Activated CD4-positive, alpha-beta T cell treated with anti-CD3 and anti-CD28 coated beads for 48 hours (primary cell): ENCODE measurements at places on chromosomes 5 and 9.

DNA sequence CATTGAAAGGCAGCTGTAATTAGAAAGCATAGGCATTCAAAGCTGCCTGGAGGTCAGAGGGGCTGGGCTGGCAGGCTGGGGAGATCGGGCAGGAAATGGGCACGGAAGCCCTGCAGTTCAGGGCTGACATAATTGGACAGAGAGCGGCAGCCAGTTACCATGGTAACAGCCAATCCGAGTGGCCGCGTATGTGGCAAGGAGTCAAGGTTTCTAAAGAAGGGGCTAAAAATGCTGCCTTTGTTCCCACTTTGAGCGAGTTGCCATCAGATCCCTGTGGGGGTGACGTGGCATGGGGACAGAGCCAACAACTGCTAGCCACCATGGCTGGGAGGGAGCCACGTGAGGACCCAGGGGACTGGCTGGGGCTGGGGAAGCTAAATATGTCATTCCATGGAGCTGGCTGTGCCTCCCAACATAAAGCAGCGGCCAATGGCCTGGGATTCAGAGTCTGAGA is 44.7 kb upstream of the NDFIP1 start:
- DNase-seq: peak; percentile 49

DNA sequence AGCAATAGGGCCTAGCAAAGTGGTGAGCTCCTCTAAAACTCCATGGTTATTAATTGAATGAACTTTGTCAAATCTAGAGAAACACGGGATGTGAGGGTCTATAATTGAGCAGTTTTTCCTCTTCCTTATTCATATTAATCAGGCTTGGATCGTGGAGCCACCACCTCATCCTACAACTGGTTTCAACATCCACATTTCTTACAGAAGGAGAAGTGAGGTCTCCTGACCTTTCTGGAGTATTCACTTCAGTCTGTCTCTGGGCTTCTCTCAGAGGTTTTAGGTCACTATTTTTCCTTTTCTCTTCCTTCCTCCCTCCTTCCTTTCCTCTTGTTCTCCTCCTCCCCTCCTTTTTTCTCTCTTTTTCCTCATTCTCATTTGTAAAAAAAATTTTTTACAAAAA is 177.3 kb upstream of the ACTBL2 start:
- DNase-seq: no peak

- no peak for DNase-seq
Observed at GRCh38 chr9:2936221-2936620, 92.3 kb upstream of the PUM3 start.

- no peak for DNase-seq
Observed at GRCh38 chr5:169893571-169893970, 86.7 kb downstream of the INSYN2B start.

- DNase-seq: no peak
Observed at GRCh38 chr9:21141427-21141882, at the start of gene IFNW1. Gene IFNW1, minus strand, starts transcription at chr9:21141832. Its CDS starts 262 bp downstream, at chr9:21141570.

DNA sequence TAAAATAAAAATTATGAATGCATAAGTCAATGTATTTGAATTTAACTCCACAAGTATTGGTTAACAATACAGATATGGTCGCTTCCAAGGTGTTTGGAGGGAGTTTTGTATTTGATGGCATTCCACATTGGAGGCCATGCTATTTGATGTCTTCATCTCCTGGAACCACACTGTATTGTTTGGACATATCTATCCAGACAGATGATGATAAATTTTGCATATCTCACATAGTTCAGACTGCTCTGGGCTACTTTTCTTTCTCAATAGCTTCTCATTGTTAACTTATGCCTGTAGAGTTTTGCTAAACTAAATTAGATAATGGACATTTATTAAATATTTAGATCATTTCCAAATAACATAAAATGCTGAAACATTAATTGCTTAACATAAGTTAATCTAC is 58.0 kb downstream of the CDKN2A start:
- DNase-seq: no peak

- DNase-seq: no peak
Observed at GRCh38 chr9:99360026-99360425, 137.9 kb downstream of the SEC61B start.

DNA sequence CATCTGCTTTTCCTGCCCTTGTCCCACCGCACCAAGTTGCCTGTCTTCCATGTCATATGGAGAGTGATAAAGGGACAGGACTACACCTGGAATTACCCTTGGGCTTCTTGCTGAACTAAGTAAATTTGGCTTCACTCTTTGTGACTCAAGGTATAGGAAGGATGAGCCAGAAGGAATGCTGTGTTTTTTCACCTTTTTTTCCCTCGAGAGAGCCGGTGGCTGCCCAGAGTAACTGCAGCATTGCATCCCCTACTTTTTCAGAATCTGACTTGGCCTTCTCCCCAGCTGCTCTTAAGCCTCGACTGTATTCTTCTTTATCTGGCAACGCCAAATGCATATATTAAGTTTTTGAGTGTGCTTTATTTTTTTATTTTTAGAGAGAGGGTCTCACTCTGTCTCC is 38.4 kb downstream of the RCL1 start:
- no peak for DNase-seq

DNA sequence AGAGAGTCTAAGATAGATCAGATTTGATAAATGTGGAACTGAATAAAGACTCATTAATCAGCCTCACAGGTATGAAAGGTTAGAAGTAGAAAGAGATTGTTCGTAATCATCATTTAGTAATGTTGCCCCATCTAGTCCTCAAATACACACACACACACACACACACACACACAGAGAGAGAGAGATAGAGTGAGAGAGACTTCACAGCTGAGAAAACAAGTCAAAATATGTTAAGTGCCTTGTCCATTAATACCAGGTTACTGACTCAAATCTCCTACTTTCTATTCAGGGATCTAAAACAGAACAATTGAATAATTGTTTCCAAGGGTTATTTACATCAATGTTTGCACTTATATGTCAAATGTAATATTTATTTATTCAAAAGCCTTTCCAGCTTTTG is 284.6 kb downstream of the MRPS30 start:
- DNase-seq: no peak

DNA sequence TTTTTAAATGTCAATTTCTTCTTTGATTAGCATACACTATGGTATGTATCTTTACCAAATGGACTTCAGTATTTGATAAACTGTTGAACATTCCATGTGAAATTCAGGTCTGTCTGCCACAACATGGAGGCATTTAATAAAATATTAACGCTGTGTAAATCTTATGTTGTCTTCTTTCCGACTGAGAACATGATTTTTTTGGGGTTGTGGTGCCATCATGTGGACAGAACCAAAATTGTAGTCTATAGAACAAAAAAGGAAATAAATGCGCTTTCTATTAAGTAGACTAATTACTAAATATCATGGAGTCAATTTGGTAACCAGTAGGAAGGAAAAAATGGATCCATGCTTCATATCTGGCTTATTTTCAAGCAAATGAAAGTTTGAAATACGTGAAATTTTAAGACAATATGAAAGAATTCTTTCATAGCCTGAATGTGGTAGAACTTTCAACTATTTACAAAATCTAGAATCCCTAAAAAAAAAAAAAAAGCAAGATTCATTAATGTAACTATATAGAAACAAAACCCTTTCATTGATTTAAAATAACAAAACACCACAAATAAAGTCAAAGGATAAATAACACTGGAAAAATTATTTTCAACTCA is 2.8 kb upstream of the PLK2 start:
- DNase-seq: peak; percentile 37

DNA sequence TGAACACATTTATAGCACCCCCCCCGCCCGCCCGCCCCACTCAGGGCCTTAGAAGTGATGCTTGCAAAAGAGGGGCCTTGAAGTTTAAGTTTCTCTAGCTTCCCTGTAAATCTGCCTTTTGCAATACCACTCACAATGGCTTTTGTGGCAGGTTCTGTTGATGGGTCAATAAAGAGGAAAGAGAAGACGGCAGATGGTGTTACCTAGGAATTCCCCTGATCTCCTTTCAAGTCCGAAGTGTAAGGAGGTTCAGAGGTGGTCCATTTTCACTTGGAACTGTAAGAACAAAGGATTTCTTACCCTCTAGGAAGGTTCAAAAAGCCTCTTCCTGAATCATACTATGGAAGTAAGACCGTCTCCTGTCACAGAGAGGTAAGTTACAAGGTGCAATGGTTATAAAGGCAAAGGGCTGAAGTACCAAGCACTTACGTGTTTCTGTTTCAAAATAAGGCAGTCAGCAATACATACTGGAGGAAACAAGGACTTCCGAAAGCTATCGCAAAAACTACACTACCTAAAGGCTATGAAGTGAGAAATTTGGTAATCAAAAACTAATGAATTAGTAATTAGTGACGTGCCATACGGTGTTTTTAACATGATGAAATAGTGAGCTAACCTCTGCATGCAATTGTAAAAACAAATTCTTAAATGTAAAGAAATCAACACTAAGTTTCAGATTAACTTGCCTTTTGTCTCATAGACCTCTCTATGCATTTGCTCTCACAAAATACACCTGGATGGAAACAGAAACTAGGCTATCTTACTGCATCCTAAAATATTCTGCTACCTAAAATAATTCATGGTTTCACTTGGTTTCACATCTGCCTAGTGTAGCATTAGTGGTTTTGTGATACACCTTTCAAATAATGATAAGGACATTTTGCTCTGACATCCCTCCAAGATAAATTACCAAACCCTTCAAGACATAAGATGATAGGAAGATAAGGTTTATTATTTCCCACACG is 589.4 kb upstream of the FAM174A start:
- no peak for DNase-seq

DNA sequence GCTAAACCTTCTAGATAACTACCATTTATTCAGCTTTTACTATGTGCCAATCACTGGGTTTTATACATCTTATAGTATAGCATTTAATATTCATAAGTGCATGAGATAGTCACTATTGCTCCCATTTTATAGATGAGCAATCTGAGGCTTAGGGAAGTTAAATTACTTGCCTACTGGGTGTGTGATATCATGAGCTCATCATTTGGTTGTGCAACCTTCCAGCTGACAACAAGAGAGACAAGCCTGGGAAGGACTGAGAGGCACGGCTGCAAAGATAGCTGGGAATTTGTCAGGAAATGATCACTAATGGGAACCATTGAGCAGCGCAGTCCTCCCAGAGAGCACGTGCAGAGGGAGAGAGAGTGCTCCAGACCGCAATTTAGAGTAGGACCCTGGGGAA is 481.6 kb upstream of the KIF2A start:
- no peak for DNase-seq
